COR-L47 (cell line): ENCODE measurements at places on chromosomes 12 and 14.

DNA sequence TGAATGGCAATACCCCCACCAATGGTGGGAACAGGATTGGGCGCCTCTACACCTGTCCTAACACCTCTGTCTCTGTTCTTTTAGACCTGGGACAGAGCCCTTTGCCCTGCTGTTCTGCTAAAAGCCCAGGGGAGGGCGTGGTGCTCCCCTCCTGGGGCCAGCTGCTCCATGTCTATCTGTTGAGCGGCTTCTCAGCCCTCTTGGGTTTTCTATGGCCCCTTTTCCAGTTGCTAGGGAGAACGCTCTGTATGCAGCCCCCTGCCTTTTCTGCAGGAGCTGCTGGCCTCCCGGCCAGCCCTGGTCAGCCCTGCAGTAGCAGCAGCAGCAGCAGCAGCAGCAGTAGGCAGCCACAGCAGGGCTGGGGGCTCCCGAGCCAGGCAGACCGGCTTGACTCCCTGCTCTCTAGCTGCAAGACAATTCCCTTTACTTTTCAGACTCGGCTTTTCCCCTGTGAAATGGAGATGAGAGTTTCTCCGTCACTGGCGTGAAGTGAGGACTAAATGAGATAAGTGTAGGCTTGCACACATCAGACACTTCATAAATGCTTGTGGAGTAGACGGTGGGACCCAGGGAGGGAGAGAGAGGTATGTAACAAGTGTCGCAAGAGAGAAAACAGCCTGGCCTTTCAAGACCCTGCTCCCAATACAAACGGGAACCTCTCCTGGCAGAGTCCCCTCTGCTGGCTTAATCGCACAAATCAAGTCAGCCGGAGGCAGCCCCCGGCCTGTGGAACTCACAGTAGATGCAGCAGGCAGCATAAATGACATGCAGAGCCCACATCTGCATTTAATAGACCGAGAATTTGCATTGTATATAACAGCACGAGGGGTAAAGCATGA is 1.0 kb downstream of the RTL1 start:
- DNase-seq = no peak

GRCh38 chr14:53946404-53947093 is 10.1 kb downstream of the BMP4 start:
- no peak for DNase-seq

DNA sequence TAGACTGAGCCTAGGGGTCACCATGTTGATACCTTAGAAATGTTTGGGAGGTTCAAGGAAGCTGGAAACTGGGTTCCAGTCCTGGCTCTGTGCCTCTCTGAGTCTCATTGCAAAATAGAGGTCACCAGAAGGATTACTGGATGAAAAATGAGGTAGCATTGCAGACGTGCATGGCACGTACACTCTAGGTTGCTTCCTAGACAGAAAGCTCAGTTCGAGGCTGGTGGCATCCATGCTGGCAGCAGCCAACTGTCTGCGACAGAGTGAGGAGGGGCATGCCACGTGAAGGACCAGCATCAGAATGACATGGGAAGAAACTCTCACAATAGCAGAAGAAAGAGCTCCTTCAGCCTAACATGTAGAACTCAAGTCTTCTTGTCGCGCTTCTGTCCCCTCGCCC is 4.6 kb upstream of the CYP46A1 start:
- no peak for DNase-seq

DNA sequence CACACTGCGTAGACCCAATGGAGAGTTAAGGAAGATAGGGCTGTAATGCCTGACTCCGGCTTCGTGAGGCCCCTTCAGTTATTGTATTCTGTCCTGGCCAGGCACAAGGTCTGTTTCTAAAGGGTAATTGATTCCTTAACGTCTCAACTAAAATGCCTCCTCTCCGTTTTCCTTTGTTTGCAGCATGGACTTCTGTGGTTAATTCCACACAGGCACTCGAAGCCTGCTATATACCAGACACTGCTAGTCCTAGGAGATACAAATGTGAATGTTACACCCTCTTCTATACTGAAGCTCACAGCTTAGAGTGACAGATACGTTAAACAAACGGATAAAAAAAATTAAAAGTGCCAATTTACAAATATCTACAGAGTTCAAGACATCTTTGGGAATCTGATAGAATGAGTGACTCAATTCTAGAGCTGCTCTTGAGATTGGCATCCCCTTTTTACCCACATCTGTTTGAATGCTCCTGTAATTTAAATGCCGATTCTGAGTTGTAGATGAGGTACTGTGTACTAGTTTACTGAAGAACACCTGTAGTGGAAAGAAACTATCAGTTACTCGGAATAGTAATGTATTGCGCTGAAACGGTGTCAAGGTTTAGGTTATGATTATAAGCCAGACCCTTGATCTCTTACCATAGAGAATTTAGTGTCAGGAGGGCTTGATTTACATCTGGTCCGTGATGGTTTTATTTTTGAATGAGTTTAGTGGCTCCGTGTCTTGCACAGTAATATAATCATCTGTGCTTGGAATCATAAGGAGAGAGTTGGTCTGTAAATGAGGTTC is 784 bp downstream of the PSMA6 start:
- DNase-seq = no peak
